ENCODE measurements at places on chromosomes 2 and 18. TPM values are rescaled to one million over a fixed set of nuclear protein-coding genes. Genes with fewer than 3 reads are reported as not detected.

Gene INHBB
- 1.1 TPM for polyA plus RNA-seq

Gene LYPD6B
- 35.7 TPM for polyA plus RNA-seq

Gene MAP2
- polyA plus RNA-seq = 31.2 TPM

Gene CBLN2
- 45.5 TPM for polyA plus RNA-seq

Gene POTEC
- polyA plus RNA-seq = not detected

Gene LRRTM4
- 2.5 TPM for polyA plus RNA-seq

Gene MRPL53
- 57.5 TPM for polyA plus RNA-seq

Gene C2orf72
- 4.9 TPM for polyA plus RNA-seq
